DND-41 (cell line): ENCODE measurements at places on chromosomes 1 and 21.
A peak's percentile ranks its signal among the peaks of the same experiment; 100 is the strongest.

DNA sequence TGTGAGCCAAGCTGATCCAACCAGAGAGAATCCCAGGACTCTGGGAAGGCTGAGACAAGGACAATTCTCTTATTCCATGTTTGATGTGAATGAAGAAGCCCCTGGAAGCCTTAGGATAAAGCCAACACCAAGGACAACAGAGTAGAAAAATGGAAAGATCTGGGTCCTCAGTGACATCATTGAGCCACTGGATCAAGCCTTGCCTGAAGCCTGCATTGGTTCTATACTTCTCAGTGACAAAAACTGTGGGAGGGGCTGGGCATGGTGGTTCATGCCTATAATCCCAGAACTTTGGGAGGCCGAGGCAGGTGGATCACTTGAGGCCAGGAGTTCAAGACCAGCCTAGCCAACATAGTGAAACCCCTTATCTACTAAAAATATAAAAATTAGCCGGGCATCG is 15.6 kb downstream of the ARHGEF19 start:
- DNase-seq: no peak

DNA sequence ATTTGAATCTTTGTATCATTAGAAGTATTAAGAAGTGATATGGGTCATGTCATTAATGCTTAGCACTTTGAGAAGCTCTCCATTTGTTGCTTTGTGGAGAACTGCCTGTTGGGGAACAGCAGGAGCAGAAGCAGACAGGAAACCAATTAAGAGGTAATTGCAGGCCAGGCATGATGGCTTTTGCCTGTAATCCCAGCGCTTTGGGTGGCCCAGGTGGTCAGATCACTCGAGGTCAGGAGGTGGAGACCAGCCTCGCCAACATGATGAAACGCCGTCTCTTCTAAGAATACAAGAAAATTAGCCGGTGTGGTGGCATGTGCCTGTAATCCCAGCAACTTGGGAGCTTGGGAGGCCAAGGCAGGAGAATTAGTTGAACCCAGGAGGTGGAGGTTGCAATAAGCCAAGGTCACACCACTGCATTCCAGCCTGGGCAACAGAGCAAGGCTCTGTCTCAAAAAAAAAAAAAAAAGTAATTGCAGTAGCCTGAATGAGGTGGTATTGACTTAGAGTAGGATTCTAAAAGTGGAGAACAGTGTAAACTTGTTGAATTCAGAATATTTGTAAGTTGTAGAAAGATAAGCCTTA is 57.8 kb upstream of the FASLG start:
- DNase-seq: no peak

DNA sequence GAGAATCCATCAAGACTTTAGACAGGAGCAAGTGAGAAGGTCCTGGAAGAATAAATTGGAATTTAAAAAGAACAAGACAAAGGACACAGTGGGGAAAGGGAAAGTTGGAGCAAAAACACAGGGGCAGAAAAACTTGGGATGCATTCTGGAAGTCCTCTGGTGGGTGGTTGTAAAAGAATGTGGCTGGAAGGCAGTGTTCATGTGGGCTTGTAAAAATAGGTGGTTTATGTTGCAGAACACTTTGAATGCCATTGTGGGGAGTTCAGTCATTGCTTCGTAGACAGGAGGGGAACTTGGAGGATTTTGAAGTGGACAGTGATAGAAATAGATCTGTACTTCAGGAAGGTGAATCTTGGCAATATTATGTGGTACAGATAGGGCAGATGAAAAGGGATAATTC is 15.2 kb downstream of the KIF1B start:
- DNase-seq: no peak

DNA sequence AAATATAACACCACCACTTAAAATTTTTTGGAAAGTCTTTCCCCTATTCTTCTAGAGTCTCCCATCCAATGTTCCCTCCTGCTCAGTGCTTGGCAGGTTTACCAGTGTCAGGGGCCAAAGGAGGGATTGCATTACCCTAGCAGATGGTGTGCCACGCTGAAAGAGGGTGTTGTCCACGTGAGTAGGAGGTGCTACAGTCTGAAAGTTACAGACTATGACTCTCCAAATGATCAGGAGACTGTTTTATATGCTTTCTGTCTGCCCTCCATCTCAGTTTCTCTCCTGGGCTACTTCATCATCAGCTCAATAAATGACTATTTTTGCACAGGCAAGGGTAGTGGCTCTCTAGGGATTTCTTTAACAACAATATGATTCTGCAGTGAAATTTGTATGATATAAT is 31.3 kb upstream of the ANGPTL7 start:
- DNase-seq: no peak

- no peak for DNase-seq
These were observed 46.2 kb downstream of the GPR3 start for GRCh38 chr1:27438621-27439061.

DNA sequence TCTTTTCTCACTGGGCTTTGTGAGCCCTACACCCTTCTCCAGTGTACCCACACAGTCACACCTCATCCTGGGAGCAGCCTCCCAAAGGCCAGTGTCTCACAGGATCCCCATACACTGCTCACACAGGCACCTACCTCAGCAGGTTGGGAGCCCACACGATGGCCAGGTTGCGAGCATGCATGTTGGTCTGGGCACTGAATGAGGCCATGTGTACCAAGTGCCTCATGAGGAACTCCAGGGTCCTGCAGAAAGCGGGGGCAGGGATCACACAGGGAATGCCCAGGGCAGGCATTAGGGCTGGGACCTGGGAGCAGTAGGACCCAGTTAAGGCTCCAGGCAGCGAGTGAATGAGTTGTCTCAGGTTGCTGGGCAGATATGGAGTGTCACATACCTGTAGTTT is 8.5 kb upstream of the USF1 start:
- no peak for DNase-seq

- no peak for DNase-seq
These were observed 25.0 kb downstream of the WNT4 start for GRCh38 chr1:22117851-22118250.

DNA sequence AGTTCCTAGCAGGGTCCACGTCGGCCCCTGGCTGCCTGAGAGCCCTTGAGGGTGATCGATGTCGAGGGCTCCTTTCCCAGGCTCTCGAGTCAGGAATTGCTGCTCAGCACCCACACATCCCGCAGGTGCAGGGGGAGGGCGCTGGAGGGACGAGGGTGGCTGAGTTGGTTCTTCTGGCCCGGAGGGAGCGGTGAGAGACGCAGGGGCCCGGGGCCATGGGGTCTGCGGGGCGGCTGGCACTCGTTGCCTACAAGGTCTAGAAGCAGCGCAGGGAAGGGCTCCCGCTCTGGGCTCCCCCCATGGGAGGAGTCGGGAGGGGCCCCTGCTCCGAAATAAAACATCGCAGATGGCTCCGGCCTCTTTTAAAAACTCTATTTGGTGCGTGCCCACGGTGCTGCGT is 18.2 kb downstream of the PANK4 start:
- DNase-seq: no peak

DNA sequence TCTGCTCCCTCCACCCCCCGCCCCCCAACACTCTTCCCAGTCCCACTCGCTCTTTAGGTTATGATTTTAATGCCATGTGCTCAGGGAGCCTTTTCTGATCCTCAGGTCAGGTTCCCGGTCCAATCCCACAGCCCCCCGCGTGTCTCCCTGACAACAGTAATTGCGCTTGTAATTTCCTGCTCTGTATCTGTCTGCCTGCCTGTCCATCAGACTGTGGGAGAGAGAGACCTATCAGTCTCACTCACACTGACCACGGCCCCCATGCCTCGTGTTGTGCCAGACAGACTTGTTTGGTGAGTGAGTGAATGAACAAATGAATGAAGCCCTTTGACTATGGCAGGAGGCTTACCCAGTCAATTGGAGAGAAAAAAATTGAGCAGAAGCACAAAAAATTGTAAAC is 50.8 kb upstream of the ECE1 start:
- no peak for DNase-seq

- no peak for DNase-seq
These were observed 21.0 kb upstream of the SPATA6 start for GRCh38 chr1:48493041-48493440.

DNA sequence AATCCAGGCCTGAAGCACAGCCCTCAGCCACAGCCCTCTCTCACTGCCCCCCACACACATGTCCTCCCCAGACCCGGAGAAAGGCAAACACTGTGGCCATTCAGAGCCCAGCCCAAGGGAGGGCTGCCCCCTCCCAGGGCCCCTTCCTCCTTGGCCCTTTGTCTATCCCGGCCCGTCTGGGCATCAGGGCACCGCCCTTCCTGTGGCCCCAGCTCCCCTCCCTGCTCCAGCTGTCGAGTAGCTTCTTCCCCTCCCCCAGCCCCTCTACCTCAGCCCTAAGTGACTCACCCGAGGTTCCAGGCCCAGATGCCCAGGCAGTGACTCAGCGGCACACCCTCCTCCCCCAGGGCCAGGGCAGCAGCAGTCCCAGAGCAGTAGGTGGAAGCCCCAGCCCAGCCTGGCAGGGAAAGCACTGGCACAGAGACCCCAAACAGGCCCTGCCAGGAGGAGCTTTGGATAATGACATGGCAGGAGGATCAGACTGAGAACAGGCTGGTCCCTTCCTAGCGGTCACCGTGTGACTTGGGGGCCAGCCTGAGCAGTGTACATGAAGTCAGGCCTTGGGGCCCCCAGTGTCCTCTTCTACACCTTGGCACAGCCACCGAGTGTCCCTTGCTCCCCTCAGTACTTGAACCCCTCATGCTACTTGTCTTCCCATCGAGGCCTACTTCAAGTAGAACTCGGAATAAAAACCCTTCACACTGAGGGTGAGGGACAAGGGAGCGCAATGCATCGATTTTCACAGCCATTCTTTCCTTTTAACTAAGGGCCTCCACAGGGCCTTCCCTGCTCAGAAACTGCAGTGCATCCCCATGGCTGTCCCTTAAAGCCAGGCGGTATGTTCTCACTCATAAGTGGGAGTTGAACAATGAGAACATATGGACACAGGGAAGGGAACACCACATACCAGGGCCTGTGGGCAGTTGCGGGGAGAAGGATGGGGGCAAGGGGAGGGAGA is 1.0 kb upstream of the S100A2 start:
- peak; percentile 77 for DNase-seq

GRCh38 chr1:198622001-198622400 is 16.8 kb upstream of the PTPRC start:
- no peak for DNase-seq

DNA sequence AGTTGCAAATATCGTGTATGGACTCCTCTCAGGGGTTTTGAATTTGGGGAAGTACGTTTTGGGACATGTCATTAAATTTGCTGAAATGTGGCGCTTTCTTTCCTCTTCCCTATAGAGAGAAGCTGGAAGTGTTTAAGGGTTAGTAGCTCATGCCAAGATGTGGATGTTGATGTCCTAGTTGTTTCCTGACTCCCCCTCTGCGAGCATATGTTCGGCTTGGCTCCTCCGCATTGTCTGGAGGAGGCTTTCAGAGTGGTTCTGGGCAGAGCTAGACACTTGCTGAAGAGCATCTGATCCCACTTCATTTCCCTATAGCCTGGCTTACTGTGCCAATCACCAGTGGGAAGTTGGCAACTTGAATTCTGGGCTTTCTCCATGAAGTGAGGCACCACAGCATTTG is 347.4 kb upstream of the B3GALT2 start:
- DNase-seq: no peak

- no peak for DNase-seq
These were observed 55.8 kb upstream of the SELENON start for GRCh38 chr1:25744140-25744581.

DNA sequence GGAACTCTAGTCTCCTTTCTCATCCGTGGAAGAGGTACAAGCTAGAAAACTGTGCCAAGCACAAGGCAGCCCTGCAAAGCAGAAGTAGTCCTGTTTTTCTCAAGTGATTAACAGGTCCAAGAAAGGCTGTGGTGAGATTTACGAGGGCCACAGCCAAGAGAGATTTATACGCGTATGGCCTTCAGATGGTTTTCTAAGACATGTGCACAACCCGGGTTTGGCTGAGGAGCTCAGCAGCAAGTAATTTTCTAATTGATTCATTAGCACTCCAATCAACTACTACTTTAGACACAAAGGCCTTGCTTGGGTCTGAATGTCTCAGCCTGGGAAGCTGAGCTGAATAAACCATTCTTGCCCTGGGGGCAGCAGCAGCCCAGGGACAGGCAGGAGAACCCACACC is 55.8 kb downstream of the SSBP3 start:
- no peak for DNase-seq

DNA sequence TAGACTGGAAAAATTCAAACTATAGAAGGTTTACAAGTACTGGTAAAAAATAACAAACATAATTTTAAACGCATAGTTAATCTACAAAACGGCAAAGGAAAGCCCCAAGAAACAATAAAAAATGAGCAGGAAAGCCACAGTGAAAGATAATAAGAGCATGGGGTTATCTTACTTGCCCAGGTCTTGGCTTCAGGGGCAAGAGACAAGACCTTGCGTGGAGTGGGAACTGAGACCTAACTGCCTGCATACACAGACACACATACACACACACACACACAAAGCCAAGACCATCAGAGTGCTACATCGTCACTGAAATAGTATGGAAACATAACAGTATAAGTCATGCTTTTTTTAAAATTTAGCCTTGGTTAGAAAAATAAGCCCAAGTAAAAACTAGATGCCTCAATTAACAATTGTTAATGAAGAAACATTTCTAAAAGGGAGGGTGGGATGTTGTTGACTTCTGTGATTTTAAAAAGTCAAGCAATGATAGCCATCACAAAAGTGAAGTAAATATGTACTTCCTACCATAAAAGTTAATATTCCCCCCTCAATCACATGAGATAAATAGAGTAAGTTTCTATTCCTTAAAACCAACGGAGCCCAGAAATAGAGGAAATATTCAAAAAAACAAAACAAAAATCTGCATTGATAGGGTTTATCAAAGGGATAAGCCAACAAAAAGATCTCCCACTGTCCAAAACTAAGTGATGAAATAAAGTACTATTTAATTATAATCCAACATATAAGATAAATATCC is 29.4 kb upstream of the CRP start:
- DNase-seq: no peak

DNA sequence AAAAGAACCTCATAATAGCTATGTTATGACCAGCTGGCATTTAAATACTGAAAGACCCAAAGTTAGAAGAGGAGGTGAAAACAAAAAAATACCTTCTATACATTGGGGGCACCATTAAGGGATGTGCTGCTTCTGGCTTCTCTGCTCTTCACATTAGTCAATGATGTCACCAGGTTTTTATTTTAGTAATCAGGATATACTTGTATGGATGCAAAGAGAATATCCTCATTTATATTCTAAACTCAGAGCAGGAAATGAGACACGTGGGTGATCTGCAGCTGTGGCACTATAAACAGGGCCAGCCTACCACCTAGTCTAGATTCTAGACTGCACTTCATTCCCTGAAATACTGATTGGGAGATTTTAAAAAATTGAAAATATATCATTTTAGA is 51.2 kb downstream of the WLS start:
- DNase-seq: no peak

GRCh38 chr1:222090103-222090502 is 348.2 kb upstream of the DUSP10 start:
- no peak for DNase-seq

DNA sequence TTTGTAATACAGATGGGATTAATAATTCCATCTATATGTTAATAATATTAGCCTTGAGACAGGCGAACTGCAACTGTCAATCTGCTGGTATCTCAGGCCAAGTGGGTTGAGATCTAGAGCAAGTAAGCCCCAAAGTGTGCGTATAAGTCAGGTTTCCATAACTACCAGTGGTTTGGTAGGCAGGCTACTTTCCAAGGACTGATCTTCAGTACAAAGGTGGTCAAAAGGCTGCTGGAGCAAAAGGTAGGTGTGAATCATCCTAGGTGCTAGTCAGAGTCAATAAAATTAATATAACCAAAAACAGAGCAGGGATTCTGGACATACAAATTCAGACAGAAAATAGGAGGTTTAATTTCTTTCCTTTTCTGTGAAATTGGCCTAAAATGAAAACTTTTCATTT is 328.0 kb downstream of the TGFB2 start:
- DNase-seq: no peak

GRCh38 chr1:213984387-213985208 is 3.2 kb upstream of the PROX1 start:
- peak; percentile 44 for DNase-seq
